ENCODE measurements at places on chromosomes 11 and 22.

DNA sequence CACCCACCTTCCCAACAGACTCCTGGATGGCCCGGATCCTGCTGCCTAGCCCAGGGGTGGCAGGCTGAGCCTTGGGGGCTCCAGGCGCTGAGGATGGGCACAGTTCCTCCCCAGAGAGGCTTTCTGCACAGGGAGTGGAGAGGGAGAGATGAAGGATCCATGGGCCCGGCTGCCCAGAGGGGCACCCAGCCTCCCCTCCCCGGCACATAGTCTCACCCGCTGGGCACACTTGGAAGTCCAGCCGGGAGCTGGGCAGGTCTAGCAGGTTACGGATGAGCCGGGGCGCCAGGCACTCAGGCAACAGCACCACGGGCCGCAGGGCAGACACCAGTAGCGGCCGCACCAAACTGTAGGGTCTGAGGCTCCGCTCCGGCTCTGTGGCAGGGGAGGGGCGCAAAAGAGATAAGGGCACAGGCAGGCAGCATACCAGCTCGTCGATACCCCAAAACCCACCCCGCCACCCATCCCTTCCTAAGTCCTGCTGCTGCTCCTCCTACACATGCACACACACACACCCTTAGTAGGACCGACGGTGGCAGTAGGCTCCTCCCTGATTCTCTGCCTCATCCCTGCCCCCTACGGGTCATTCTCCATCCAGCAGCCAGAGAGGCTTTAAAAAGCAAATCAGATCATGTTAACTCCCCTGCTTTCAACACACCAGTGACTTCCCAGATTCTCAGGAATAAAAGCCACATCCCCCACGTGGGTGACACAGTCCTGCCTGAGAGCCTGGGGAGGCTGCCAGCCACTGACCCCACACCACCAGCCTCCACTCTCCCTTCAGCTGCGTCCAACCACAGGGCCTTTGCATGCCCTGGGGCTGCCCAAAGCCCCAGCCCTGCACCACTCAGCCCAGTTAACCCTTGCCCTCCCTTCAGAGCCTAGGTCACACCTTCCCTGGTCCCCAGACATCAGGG, 6.5 kb upstream of the MFNG start:
- peak; percentile 67 for DNase-seq

DNA sequence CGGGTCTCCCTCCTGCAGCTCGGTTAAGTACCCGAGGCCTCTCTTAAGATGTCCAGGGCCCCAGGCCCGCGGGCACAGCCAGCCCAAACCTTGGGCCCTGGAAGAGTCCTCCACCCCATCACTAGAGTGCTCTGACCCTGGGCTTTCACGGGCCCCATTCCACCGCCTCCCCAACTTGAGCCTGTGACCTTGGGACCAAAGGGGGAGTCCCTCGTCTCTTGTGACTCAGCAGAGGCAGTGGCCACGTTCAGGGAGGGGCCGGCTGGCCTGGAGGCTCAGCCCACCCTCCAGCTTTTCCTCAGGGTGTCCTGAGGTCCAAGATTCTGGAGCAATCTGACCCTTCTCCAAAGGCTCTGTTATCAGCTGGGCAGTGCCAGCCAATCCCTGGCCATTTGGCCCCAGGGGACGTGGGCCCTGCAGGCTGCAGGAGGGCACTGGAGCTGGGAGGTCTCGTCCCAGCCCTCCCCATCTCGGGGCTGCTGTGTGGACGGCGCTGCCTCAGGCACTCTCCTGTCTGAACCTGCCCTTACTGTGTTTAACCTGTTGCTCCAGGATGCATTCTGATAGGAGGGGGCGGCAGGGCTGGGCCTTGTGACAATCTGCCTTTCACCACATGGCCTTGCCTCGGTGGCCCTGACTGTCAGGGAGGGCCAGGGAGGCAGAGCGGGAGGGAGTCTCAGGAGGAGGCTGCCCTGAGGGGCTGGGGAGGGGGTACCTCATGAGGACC, 25.0 kb downstream of the FADS3 start:
- DNase-seq, result no peak

GRCh38 chr11:29009426-29009825, 901.2 kb downstream of the METTL15 start:
- no peak for DNase-seq

- peak; percentile 30 for DNase-seq
Measured at GRCh38 chr11:119759324-119759723, 30.3 kb upstream of the NECTIN1 start.

DNA sequence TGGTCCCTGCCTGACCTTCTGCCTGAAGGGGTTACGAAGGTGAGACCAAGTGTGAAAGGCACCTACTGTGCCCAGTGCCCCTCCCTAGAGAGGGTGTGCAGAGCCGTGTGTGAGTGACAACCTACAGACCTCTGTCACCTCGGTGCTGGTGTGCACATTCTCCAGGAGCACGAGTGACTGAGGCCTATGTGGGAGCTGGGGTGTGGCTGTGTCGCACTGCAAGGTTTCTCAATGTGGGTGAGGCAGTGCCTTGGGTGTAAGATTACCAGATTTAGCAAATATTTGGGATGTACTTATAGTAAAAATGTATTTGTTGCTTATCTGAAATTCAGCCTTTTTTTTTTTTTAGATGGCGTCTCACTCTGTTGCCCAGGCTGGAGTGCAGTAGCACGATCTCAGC, 5.6 kb downstream of the STARD10 start:
- DNase-seq, result no peak

Data from choroid plexus epithelial cell (primary cell).